ENCODE measurements at places on chromosomes 5 and 9.

DNA sequence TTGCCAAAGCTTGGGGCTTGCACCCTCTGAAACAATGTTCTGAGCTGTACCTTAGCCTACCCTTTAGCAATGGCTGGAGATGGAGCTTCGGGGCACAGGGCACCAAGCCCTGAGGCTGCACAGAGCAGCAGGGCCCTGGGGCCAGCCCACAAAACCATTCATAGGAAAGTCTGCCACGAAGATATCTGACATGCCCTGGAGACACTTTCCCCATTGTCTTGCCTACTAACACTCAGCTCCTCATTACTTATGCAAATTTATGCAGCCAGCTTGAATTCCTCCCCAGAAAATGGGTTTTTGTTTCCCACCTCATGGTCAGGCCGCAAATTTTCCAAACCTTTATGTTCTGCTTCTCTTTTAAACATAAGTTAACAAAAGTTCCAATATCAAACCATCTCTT lies 105.7 kb downstream of the DTWD2 start:
- DNase-seq, result no peak

GRCh38 chr5:34657988-34658387 lies 1.9 kb downstream of the RAI14 start:
- no peak for DNase-seq

DNA sequence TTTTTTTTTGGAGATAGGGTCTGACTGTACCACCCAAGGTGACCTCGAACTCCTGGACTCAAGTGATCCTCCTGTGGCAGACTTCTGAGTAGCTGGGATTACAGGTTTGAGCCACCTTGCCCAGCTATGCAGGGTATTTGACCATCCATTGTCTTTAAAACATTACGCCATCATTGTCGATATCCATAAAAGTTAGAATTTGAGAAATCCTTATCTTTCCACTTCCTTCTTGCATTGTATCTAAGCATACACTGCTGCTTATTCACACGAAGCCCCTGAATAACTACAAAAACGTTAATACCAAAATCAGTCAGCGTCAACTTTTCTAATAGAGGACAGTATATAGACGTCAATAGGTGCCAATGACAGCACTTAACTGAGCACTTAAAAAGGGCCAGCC lies 5.4 kb upstream of the OTULINL start:
- DNase-seq, result no peak

- no peak for DNase-seq
Observed at GRCh38 chr5:61801174-61801573, 469.1 kb downstream of the ZSWIM6 start.

DNA sequence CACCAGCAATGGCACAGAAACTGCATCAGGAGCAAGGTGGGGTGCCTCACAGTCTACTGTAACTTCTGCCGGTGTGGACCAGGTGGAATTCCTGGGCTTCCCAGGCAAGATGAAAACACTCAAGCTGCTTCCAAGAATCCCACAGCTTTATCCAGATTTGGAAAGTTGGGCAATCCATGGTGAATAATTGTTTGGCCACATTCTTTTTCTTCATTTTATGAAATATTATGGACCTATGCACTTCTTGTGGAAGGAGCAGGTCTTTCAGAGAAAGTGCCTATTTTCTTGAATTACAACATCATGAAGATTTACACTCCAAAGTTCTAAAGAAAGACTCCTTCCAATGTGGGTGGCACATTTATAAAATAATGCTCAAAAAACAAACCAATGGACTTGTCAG lies 503.6 kb downstream of the SEMA5A start:
- no peak for DNase-seq

DNA sequence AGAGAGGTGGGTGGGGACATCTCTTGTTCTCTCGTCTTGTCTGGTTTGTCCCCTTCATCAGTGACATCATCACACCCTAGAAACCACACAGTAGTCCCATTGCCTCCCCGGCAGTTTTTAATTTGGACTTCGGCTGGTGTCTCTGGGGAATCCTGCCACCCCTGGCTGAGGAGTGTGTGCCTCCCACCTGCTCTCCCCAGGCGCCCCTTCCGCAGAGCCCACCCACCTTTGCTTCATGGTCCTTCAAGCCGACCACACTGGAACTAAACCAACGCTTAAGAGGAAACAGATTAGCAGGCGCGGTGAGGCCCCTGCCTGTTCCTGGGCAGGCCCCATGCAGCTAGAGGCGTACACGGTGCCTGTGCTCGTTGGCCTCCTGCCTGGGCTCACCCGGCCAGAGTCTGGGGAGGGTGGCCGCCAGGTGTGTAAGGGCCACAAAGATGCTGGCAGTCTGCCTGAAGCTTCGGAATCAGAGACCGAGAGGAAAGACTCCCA lies 107.6 kb upstream of the SPRY4 start:
- no peak for DNase-seq

GRCh38 chr9:80932181-80932580 lies 757.2 kb downstream of the TLE1 start:
- no peak for DNase-seq

GRCh38 chr5:107806271-107806670 lies 135.5 kb upstream of the EFNA5 start:
- DNase-seq, result no peak

- no peak for DNase-seq
Observed at GRCh38 chr9:91426123-91426745, 2.6 kb upstream of the NFIL3 start.

DNA sequence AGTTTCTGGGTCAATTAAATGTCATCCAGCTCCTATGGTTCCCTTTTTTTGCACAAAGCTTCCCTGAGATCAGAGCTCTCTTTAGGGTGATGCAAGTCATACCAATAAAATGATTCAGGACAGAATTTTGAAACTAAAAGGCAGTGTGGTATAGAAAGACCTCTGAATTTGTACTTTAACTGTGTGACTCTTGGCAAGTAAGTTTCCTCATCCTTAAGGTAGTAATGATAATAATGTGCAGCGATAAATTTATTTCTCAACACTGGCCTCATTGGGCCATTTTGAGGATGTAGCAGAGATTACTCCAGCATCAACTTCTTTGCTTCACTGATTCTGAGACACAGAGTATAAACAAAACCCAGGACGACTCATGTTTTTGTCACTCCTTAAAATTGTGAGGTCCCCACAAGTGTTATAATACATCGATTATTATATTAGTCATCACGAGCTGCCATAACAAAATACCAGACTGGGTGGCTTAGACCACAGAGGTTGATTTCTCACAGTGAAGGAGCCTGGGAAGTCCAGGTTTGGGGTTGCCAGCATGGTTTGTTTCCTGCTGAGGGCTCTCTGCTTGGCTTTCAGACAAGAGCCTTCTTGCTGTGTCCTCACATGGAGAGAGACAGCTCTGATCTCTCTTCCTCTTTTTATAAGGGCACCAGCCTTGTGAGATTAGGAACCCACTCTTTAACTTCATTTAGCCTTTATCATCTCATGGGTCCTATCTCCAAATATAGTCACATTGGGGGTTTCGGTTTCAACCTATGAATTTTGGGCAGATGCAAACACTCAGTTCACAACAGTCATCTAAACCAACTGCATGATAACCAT lies 293.0 kb downstream of the ZNF608 start:
- DNase-seq, result no peak

DNA sequence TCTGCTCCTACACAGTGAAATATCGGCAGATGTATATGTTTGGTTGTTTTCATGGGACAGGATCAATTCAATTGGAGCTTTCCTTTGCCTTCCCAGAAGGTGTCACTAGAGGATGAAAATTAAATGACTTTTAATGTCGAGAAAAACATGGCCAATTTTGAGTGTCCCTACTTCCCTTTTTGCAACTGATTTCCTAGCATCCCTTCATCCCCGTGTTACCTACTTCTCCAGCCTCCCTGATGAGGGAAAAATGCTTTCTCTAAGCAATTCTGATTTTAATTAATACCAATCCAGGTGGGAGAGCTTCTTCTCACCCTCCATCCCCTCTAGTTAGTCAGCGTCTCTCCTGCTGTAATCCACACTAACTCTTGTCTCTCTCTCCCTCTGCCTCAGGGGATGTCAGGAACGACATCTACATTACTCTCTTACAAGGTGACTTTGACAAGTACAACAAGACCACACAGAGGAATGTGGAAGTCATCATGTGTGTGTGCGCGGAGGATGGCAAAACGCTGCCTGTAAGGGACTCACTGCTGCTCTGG lies 64.9 kb downstream of the DOCK2 start:
- DNase-seq, result no peak

DNA sequence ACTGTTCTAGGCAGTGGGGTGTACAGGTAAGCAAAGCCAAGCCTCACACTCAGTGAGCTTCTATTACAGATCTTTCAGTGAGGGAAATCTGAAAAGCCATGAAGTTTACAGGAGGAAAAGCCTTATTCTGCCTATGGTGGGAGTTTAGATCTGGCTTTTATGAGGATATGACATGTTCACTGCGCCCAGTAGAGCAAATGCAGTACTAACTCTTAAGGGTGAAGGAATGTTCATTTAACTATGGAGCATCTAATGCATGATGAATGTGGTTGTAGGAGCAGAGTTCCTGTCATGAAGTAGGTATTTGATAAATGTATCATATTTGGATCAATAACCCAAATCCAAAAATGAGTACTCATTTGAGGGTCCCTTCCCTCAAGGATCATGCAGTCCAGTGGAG lies 230.2 kb upstream of the PAPPA start:
- DNase-seq, result no peak

- DNase-seq, result no peak
Observed at GRCh38 chr9:75927356-75927755, 36.9 kb downstream of the PCSK5 start.

GRCh38 chr5:111227801-111228200 lies 3.6 kb downstream of the CAMK4 start:
- DNase-seq, result no peak

DNA sequence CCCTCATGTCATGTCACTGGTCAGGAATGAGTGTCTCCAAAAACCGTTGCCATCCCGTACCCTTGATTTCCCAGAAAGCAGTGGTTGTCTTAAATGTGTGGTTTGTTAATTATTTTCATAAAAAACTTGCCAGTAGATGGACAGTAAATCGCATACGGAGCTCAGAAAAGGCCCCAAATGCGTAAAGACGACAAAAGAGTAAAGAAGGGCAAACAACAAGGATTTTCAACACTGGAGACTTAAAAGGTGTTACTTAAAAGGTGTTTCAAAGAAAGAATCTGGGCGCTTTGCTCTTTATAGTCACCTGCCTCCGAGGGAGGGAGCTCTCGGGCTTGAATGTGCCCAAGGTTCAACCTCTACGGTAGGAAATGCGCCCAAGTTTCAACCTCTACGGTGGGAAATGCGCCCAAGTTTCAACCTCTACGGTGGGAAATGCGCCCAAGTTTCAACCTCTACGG lies 734 bp downstream of the KIF27 start:
- DNase-seq, result no peak

DNA sequence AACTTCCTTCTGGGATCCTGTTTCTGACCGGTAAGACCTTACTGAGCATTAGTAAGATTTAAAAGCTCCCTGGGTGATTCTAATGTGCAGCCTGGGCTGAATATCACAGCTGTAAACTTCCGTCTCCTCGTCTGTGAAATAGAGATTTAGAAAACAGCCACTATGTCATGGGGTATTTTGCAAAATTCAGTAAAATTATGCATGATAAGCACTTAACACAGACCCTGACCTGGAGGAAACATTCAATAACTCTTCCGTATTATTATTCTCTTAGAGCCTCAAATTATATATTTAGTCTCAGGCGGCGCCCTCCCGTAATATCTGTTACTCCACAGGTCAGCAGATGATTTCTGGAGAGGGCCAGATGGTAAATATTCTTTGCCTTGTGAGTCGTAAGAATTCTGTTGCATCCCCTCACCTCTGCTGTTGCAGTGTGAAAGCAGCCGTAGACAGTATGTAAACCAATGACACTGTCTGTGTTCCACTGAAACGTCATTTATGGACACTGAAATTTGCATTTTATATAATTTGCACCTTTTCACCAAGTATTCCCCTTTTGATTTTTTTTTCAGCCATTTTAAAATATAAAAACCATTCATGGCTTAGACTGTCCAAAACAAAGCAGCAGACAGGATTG lies 39.2 kb upstream of the RARS1 start:
- DNase-seq, result no peak

GRCh38 chr5:40945111-40945510 lies 35.8 kb downstream of the C7 start:
- DNase-seq, result no peak
